ENCODE measurements at places on chromosomes 2 and 18.

DNA sequence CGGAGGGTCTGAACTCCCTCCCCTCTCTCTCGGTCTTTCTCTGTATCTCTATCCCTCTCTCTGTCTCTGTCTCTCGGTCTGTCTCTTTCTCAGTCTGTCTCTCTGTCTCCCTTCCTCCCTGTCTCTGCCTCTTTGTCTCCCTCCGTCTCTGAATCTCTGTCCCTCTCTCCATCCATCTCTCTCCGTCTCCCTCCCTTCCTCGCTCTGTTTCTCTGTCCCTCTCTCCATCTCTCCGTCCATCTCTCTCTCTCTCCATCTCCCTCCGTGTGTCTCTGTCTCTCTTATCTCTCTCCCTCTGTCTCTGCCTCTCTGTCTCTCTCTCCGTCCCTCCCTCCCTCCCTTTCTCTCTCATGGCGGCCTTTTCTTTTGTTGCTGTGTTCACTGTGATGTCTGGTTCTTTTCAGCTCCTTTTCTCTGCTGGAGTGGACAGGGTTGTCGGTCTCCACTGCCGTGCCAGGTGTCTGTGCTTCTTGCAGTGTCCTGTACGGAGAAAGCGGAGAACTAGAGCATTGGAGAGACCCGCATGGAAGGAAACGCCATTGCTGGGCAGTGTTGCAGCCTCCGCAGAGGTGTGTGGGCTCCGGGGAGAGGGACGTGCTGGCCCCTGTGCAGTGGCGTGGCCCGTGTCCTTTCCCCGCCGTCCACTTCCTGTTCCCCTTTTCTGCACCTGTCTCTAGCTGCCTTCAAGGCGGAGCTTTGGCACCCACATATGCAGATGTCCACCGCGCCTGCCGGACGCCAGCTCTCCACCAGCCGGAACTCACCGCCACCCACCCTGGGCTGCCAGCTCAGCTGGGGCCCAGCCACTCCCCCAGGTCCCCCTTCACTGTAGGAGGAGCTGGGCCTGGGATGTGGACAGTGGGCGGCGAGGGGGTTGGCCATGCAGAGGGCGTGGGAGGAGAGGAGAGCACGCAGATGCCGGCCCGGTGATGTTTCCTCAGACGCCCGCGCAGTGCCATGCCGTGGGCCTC lies 113.1 kb downstream of the NFATC1 start:
- DNase-seq = peak; percentile 37

DNA sequence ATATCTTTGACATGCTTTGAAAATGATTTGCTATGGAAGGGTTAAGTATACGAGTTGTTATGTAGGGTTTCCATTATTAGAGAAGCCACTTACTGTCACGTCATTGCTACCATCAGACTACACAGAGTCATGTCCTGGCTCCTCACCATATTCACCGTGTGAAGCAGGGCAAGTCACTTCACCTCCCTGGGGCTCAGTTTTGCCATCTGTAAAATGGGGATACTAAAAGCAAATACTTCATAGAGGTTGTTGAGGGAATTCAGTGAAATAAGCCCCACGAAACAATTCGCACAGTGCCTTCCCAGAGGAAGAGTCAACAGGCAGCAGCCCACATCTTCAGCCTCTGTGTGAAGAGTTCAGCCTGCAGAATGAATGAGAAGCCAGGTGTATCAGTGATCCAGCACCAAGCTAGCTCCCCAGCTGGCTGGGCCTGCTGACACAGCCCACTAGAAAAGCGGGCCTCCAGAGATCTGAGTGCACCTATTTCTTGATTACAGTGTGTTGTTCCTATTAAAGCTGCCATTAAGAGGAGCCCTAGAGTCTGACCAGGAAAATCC lies 3.4 kb downstream of the DIPK1C start:
- no peak for DNase-seq

DNA sequence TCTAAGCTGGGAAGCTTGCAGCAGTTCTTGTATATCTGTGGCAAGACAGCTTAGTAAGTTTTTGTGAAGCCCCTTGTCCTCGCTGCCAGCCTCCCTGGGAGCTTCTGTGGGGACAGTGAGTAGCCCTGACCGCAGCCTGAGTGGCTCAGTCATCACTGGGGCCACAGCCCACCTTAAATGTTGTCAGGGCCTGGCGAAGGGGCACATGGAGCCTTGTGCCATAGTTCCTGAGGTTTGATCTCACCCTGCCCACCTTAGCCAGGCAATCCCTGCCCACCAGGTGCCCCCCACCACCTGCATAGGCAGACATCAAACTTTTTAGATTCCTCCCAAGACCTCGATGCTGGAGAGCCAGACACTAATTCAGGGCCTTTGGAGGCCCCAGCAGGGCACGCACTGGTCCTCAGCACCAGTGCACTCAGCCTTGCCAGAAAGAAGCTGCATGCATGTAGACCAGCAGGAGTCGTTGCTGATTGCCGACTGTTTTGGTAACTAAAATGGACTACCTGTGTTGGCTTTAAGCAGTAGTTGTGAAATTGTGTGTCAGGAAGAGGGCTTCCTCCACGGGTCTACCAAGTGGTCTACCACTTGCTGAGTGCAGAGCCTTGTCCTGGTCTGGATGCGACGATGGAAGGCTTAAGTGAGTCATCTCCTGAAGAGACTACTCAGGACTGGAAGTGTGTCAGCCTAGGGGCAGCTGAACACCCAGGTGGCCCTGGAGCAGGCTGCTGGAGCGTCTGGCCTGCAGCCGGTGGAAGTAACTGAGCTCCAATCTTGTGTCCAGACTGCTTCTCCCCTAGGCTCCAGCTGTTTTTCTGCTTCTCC lies 233.1 kb downstream of the SEPTIN10 start:
- DNase-seq = peak; percentile 56

DNA sequence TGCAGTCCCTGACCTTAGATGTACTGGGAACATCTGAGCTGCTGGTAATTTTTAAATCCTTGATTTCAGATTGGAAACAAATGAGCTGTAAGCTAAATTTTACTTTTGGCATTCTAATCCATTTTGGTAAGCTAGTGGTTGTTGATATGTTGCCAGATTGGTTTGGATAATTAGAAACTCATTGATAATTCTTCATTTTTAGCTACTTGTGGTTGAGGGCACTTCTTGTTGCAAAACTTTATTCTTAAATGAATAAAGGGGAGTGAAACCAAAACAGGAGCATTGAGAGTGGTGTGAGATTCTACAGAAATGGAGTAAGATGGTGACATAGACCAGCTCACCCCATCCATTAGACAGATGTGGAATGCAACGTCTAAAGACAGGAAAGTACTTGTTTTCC lies 64.5 kb downstream of the ITGB1BP1 start:
- DNase-seq = no peak

DNA sequence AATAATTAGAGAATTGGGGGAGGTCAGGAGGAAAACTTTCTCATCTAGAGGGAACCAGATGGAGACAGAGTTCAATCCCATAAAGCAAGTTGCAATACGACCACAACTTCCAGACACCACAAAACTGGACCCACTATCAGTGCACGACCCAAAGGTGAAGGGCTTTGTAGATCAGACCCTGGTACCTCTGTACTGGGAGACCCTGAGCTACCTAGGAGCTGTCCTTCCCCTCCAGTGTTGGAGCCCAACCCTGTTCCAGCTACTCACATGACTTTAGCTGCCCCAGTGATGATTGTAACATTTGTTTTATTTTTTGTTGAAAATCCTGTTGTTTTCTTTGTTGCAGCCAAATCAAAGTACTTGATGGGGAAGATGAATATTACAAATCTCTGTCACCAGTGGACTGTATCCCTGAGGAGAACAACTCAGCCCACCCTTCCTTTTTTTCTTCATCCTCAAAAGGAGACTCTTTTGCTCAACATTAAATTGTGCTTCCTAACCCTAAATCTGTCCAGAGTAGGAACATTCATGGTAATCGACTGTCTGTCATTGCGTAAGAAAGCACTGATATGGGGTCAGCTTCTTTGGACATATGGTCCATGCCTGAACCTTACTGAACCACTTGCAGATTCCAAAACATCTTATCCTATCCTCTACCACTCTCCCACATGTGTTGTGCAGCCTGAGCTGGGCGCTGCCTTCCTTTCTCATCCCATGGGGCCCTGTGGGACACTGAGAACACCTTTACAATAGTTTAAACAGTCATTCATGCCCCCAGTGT lies 62.3 kb upstream of the SP5 start:
- DNase-seq = no peak

- DNase-seq = no peak
These were observed 141.9 kb downstream of the CYRIA start for GRCh38 chr2:16523711-16524110.

DNA sequence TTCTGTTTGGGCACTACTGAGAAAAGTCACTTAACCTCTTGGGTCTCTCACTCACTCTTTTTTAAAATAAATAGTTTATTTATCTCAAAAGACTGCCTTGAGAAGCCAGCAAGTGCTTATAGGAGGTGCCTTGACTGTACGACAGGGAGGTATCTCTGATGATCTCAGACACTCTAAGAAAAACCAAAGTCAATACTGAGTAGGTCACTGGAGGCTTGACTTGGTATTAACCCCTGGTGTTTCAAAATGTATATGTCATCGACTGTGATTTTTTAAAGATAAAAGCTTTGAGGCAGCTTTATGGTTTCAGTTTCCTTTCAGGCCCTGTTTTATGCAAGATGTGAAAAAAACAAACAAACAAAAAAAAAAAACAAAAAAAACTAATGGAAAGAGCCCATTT lies 33.7 kb downstream of the MREG start:
- DNase-seq = no peak

GRCh38 chr2:238697193-238698071 lies 150.5 kb upstream of the TWIST2 start:
- DNase-seq = peak; percentile 10

- DNase-seq = no peak
These were observed 3.4 kb upstream of the CXCR4 start for GRCh38 chr2:136121204-136121910.

DNA sequence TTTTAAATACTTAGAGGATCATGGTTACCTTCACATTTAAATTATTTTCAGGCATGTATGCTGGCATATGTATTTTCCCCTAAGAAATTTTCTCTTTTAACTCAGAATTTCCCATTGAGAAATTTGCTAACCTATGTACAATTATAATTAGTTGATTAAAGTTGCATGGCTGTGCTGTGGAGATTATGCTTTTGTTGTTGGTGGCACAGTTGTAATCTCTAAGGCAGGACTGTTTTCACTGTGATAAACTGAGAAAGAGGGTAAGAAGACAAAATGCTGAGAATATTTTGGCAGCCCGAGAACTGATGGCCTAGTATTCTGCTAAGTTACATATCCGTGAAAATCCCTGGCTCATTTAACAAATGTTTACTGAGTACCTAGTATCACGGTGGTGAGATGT lies 1.4 kb downstream of the VRK2 start:
- DNase-seq = no peak

GRCh38 chr2:140734992-140735391 lies 1395.8 kb downstream of the LRP1B start:
- DNase-seq = no peak

DNA sequence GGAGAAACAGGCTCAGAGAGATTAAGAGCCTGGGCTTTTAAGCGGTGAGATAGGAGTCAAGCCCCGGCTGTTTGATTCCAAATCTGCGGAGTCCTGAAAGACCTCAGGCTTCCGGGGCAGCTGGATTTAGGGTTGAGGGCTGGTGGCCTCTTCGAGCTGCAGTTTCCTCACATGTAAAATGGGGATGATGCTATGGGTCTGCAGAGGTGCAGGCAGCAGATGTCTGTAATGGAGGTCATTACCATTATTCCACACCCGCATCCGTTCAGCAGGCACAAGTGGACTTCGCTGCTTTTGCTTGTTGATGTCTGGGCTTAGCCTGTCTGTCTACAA lies 175.6 kb upstream of the HS6ST1 start:
- no peak for DNase-seq

GRCh38 chr2:40244251-40244650 lies 207.6 kb downstream of the SLC8A1 start:
- peak; percentile 23 for DNase-seq

DNA sequence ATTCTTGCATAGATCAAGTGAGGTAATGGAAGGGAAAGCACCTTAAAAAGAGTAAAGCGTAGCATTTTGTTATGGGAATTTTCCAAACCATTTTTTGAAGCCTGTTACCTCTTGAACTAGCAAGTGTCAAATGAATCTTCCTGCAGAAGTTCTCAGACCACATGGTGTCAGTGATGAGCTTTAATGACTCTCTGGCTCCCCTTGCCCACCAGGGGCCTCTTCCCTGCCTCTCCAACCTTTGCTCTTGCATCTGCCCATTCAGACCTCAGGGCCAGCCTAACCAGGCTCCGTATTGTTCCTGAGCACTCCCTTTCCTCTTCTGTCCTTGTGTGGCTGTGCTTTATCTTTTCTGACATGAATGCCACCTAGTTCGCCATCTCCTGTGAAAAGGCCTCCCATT lies 155.9 kb downstream of the DIS3L2 start:
- no peak for DNase-seq

- DNase-seq = peak; percentile 40
These were observed 108.8 kb downstream of the FMNL2 start for GRCh38 chr2:152443771-152444170.

DNA sequence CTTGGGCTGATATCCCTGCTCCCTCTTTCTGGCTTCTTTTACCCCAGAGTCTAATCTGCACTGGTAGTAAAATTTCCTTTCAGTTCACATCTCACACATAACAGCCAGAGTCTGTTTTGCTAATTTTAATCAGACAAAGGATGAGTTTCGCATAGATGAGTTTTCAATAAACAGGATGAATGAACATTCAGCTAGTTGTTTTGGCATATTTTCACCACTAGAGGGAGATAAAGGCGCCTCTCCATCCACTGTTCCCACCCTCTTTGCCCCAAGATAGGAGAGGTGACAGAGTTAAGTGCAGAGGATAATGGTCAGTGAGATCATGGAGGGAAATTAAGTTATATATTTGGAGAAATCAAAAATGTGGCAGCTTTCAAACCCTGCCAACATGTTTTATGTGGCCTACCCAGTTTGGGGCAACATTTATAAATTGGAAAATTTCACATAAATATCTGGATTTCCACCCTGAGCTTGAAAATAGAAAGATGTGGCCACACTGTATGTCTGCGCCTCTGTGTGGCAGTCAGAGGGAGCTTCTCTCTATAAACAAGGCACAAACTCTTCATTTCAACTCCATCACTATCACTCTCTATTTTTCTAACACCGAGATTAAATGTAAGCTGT lies 48.5 kb upstream of the DTNA start:
- DNase-seq = no peak
